ENCODE measurements at places on chromosomes 16 and 17.

DNA sequence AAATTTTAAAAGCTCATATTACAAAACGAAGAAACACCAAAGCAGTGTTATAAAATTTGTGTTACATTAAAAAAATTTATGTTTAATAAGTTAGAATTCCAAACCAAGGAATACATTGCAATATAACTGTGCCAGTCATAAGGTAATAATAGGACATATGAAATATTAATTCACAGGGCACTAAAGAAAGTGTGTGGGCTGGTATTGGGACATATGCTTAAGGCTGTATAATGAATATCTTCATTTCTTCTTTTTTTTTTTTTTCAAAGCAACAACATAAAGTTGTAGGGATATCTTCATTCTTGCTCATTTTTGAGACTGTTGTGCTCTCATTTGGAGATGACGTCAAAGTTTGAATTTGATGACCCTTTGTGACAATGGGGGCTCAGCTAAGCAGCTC, 17.5 kb upstream of the FBXO47 start:
- DNase-seq = no peak

DNA sequence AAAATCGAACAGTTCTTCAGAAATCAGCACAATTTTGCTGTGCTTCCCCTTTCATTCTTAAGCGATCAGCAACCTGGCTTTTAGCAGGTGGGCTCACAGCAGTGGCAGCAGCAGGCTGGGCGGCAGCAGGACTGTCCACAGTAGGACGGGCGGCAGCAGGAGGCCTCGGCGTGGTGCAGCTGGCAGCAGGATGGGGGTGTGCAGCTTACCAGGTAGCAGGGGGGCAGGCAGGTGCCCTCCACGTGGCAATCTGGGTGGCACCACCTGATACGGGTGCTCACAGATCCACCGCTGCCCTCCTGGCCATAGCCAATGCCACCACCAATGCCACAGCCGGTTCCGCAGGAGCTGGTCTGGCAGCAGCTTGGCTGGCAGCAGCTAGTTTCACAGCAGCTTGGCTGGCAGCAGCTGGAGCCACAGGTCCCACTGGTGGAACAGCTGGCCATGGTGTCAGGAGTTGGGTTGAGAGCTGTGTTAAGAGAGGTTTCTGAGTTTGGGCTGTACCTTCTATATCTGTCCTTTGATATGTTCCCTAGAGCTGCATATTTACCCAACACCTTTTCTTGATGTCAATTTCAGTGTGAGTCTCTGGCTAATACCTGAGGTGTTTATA, at the start of gene KRTAP1-4:
Gene KRTAP1-4 (minus strand): TSS at position 563 of the 613 bp plus-strand sequence. CDS start 117 bp downstream, at position 446.
- no peak for DNase-seq

DNA sequence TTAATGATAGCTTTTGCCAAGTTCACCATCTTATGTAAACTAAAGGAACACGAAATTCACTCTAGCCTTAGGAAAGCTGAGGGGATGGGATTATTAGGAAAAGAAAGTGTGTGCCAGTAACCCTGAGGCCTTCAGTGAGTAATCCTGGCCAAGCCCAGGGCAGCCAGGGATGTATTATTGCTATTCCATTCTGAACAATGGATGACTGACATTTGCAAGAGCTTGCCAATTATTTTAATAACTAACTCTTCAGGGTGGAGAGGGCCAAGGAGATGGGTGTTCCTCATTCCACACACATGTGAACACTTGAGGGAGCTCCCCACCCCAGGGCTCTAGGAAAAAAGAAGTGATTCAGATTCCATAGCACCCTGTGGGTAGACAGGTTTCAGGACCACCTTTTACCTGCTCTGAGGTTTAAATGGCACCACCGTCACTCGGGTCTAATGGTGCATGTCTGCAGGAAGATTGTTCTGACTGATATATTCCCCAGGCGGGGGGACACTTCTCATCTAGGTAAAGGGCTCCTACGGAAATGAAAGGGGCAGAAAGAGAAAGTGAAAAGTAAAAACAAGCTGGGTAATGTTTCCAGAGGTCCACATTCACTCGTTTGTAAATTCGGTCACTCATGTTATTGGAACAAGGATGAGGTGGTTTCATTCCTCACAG, 41.5 kb downstream of the TK2 start:
- DNase-seq = peak; percentile 25

- DNase-seq = no peak
Measured at GRCh38 chr16:30771726-30772125, 9.6 kb downstream of the RNF40 start.

GRCh38 chr17:64131606-64132270, 1.8 kb upstream of the ERN1 start:
- DNase-seq = no peak
